ENCODE measurements at places on chromosomes 11 and 22.

DNA sequence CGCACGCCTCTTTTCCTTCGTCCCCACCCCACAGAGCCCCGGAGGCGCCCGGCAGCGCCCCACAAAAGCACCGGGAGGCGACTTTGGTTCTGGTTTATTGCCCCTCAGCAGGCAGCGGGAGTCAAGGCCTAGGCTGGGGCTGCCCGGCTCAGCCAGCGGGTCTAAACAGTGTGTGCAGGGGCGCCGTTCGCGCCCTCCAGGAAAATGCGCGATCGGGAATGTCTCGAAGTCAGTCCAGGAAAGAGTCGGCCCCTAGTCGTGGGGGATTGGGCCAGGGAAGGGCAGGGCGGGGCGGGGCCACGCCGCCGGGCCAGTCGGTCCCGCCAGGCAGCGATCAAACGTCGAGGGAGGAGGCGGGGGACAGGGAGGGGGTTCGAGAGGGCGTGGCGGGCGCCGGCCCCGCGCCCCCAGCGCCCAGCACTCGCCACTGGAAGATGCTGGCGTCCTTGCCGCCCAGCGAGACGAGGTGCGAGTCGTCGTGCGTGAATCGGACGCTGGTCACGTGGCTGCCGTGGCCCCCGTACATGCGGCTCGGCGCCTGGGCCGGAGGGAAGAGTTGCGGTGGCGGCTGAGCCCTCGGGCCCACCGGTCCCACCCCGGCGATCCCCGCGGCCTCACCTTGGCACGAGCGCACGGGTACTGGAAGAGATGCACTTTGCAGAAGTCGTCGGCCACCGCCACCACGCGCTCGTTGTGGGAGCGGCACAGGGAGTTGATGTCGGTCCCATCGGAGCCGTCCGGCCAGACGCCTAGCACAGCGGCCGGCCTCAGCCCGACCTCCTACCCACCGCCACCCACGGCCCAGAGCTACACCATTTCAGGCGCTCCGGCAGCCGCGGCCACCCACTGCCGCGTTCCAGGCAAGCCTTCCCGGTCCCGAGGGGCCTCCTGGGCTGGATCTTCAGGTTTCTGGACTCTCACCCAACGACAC is 741 bp upstream of the MTA2 start:
- DNase-seq = no peak

- no peak for DNase-seq
Measured at GRCh38 chr22:44338906-44339305, 26.2 kb upstream of the SHISAL1 start.

DNA sequence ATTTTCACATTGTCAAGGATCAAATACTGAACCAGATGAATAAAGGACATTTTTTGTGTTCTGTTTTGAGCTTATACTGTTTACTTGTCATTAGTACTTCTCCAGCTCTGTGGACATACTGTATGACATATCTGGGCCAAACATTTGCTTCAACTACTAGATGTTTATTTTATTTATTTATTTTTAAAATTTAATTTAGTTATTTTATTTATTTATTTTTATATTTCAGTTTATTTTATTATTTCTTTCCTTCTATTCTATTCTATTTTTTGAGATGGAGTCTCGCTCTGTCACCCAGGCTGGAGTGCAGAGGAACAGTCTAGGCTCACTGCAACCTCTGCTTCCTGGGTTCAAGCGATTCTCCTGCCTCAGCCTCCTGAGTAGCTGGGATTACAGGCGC is 37.0 kb downstream of the HORMAD2 start:
- DNase-seq = no peak

- DNase-seq = no peak
Measured at GRCh38 chr11:2631161-2631560, 68.6 kb downstream of the KCNQ1OT1 start.

GRCh38 chr11:70645537-70645936 is 247.2 kb downstream of the CTTN start:
- no peak for DNase-seq

DNA sequence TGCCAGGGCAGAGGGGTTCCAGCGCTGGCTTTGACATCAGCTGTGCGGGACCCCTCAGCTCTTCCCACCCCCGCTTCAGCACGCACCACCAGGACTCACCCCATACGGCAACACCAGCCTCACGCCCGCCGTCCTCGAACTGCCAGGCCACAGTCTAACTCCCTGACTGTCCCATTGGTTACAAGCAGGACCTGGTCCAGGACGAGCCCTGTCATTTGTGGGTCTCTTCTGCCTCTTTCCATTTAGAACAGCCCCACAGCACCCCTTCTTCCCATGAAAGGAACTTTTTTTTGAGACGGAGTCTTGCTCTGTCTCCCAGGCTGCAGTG is 81.7 kb downstream of the PHF21B start:
- no peak for DNase-seq

DNA sequence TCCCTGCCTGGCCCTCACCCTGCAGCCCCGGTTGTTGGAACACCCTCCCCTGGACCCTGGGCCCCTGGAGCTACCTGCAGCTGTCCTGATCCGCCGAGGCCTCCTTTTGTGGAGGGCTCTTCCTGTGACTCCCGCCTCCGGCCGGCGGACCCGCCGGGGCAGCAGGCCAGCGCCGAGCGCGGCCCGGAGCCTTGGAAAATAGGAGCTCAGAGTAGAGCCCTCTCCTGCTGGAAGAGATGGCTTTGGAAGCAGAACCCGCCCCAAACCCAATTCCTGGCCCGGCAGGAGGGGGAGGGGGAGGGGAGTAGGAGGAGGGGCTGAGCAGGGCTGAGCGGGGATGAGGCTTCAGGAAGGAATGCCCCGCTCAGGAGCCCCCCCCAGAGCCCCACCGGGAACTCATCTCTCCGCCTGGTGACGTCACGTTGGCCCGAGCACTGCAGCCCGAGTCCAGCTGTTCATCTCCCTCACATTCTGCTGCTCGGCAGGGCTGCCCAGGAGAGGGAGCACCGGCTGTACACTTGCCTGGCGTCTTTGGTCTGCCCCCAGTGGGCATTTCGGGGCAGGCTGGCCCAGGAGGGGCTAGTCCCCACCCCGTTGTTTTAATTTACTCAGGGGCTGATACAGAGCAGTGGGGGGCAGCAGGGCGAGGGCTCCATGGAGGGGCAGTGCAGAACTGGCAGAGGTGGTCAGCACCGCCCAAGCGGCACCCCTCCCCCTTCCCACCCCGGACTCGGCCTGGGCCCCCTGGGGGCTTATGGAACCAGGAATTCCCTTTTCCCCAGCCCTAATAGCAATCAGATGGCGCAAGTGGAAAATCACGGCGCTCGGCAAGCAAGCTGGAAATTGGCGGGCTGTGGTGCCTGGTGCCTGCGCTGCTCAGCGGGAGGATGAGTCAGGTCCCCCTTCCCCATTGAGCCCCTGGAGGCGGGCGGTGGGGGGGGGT is at the start of gene MRGPRF:
Gene MRGPRF (minus strand): TSS at position 238 of the 943 bp plus-strand sequence. CDS start 3,345 bp downstream, outside the sequence.
- DNase-seq = no peak

GRCh38 chr11:124080327-124081001 is 34.8 kb upstream of the VWA5A start:
- no peak for DNase-seq

- no peak for DNase-seq
Measured at GRCh38 chr11:4881188-4881587, 512 bp upstream of the OR51T1 start.

DNA sequence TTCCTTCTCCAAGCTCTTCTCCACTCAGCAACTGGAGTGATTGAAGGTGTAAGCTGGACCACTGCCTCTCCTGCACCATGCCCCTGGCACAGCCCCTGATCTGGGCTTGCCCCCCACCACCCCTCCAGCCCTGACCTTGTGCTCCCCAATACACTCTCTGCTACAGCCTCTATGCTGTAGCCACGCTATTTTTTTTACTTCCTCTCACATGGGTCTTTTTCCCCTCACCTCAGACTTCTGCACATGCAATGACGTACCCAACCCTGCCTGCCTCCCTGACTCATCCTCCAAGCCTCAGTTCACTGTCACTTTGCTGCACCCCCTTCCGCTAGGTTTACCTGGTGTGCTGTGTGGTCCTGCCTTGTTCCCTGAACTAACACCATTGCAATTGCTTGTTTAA is 9.0 kb downstream of the CSNK2A3 start:
- no peak for DNase-seq

- no peak for DNase-seq
Measured at GRCh38 chr11:12587333-12587991, 86.8 kb upstream of the TEAD1 start.

DNA sequence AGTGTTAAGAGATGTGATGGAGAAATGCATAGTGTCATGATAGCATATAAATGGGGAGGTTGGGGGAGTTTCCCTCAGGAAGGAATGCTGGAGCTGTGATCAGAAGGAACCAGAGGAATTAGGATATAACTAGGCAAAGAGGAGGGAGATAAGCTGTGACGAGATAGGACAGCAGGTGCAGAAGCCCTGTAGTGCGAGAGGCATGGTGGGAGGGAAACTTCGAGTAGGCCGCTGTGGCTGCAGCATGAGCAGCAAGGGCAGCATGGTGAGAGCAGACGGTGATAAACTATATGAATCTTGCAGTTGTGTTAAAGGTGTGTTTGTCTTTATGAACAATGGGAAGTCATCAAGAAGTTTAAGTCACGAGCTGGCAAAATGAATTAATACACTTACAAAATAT is 109.9 kb downstream of the EMSY start:
- DNase-seq = no peak

DNA sequence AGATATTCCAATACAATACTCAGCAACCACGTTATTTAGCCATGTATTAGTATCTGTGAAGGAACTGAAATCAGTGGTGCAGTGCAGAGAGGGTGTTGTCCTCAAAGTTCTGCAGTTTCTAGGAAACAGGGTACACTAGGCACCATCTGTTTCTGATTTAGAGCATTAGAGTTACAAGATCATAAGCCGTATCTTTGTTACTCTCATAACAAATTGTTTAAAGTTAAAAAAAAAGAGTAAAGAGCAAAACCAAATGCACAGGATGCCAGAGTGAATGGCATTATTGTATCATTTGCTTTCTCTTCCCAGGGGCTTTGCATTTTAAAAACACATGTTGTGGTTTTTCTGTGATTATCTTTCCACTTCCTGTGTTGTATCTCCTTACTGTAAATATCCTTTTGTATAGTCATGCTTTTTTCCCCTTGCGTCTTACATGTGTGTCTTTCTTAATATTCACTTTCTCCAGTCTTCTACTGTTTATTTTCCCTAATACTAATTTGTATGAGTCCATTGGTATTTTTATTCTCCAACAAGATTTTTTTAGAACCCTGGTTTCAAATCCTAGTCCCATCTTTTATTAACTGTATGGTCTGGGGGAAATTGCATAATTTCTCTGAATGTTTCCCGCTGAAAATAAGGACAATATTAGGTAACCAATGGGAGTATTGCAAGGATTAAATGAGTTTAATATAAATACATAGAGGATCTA is 15.2 kb upstream of the NUP160 start:
- DNase-seq = no peak

DNA sequence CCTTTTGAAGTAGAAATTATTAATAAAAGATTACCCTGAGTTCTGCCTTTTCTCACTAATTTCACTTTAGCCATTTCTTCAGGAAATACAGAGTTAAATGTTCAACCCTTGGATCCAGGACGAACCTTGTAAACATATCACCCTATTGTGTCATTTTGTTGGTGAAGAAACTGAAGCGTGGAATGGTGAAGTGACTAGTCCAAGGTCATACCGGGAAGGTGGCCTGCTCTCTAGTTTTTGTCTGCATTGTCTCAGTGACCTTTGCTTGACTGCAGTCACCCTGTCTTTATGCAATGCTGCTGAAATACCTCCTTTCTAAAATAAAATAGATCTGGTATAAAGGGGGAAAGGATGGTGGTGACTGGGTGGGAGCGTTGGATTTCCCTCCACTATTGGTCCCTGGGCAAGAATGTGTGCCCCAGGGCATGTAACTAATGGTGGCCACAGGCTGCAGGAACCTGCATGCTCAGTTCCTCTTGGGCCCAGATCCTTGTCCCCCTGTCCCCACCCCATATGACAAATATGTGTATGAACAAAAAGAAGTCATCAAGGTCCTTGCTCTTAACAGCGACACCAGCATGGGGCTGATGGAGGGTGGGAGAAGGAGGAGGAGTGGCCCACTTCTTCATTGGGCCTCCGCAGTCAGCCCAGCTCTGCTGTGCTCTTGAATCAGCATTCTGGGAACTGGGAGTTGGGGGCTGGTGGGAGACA is 977 bp upstream of the SORL1-AS1 start:
- DNase-seq = no peak

DNA sequence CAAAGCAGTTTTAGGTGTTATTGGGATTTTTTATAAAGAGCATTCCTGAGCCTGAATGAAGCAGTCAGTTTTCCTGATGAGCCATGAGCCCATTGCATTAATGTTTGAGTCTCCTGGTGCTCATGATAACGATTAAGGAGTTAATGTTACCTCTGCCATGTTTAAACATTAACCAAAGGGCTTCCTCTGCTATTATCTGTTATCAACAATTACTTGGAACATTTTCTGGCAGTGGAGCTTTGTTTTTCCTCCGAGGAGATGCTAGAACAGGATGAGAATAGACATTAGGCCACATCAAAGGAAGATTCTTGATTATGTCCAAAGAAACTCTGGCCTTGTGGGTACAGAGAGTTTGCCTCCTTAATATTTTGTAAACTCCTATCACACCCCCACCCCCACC is 49.9 kb downstream of the ZNRF3 start:
- DNase-seq = no peak

DNA sequence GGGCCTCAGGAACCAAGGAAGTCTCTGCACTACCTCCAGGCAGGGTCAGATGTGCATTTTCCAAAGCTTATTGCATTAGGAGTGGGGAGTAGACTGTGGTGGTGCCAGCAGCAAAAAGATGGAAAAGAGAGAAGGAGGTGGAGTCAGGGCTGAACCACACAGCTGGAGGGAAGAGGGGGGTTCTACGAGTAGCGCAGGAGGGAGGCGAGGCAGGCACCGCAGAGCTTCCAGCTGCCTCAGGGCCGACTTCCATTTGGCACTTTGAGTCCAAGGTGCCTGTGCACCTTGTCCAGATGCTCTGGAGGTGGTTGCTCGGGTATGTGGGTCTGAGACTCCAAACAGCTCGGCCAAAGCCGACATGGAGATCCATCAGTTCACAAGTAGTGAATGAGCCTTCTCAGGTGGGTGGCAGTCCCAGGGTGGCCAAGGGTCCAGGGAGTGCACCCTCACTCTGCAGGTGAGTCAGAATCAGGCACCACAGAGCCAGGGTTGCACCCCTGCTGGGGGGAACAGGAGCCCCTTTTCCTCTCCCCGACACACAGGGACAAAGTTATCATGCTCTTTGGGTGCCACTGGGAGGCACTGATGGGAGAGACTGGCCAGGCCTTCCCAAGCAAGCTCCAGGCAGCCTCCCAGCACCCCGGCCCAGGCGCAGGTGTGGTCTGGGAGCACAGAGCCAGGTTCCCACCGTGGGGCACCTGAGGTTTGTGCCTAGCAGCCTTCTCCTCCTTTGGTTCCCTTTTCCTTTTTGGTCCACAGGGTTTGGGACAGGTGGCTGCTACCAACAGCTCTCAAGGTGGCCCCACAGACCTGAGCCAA is 30.2 kb downstream of the GGT5 start:
- DNase-seq = no peak
